T-helper 9 cell (primary cell): ENCODE measurements at places on chromosomes 2 and 18.

DNA sequence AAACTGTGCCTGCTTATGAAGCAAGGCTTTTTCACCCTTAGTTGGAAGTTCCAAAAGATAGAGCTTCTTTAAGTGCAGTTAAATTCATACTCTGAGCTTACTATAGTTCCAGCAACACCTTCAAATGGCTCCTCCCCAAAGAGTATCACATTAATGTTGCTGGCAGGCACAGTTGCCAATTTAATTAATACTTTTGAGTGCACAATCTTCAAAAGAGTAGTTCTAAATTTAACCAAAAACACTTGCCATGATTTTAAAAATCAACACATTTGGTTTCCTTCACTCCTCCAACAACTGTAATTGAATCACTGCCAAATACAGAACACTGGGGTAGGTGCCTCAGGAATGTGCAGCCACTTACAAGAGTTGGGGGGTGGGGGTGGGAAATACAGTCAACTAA, 150.6 kb upstream of the UBE2E3 start:
- DNase-seq = no peak

GRCh38 chr2:138428710-138429440, 72.7 kb upstream of the SPOPL start:
- no peak for DNase-seq

GRCh38 chr2:172329416-172329773, 98.0 kb upstream of the ITGA6 start:
- no peak for DNase-seq

- no peak for DNase-seq
Observed at GRCh38 chr2:40230707-40231432, 221.0 kb downstream of the SLC8A1 start.

- no peak for DNase-seq
Observed at GRCh38 chr2:128803222-128803621, 484.6 kb upstream of the HS6ST1 start.
